Peyer's patch (tissue), 4 donors: ENCODE measurements at places on chromosomes 1 and 21. TPM values are rescaled to one million over a fixed set of nuclear protein-coding genes. Genes with fewer than 3 reads are reported as not detected.
A peak's percentile ranks its signal among the peaks of the same experiment; 100 is the strongest.

DNA sequence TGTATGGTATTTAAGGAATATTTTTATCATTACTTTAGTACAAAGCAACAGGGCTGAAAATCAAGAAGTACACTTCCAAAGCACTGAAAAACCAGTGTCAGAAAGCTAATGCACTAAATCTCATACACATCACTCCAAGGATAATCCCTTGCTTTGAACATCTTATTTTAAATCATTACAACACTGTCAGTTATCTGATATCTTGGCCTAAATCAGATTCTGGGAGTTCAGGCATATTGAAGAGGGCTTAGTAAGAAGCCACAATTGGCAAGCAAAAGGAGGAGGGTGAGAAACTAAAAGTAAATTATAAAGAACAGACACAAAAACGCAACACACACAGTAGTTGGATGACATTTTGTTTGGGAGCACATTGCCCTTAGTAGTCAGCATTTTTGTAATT is 448.4 kb downstream of the PCP4 start:
- DNase-seq: no peak

- no peak for DNase-seq
Measured at GRCh38 chr21:32499249-32500055, 85.9 kb downstream of the TCP10L start.

DNA sequence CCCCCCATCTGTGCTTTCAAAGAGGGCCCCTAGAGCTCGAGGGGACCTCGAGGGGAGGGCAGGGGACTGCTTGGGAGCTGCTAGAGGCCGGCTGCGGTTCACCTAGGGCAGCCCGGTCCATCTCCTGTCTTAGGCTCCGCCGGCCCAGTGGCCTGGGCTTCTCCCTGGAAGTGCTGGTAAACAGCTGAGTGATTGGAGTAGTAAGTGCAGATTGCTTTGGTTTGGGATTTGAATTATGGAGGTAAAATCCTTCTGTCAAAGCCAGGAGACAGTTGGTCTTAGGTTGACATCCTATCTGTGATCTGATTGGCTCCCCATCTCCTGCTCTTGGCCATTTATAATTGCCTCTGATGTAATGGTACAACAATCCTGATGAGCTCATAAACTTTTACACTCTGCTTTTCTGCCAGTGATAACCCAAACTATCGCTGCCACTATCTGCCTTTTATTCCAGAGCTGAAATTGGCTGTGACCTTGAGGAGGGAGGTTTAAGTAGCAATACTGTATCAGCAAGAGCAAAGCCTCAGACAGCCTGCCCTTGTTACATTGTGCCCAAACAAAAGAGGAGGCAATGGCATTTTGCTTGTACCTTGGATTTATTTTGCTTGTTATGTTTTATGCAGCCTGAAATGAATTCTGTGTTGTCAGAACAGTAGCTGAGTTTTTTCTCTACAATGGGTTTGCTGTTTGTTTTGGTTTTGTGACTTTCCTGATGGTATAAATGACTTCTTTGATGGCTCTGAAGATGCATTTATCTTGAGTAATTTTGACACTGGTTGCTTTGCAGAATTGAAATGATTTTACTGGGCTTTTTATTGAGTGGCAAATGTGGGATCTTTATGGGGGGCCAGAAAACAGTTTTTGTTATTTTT is 2.4 kb downstream of the ARID1A start:
- peak; percentile 72 for DNase-seq

DNA sequence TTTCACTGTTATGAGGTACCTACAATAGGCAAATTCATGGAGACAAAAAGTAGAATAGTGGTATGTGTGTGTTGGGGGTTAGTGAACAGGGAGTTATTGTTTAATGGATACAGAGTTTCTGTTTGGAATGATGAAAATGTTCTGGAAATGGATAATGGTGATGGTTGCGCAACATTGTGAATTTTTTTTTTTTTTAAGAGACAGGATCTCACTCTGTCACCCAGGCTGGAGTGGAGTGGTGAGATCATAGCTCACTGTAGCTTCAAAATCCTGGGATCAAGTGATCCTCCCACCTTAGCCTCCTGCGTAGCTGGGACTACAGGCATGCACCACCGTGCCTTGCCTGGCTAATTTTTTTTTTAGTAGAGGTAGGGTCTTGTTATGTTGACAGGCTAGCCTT is 34.5 kb upstream of the TRABD2B start:
- no peak for DNase-seq

DNA sequence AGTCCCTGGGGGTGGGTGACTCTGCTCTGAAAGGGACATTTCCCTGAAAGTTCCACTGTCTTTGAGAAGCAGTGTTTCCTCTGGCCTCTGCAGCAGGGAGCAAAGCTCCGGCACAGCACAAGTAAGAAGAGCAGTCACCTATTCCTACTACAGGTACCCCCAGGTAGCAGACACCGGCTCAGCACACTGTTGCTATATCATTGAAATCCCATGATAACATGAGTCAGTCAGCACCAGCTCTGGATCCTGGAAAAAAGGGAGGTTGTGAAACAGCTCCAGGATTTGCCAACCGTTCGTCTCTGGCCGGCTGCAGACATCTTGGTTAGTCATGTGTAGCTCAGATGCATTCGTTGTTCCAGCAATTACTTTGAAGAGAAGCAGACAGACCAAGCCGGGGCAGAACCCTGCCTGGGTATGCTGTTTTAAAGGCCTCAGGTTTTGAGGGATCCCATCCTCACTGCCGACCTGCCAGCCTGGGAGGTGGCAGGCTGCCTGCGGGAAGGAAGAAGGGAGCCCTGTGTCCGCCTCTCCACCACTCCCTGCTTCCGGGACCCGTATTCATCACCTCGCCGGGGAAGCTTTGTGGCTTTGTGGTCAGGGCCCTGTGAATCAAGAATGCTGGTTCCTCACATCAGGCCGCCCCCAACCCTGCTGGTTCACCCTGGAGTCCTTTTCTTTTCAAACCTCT is 139.2 kb downstream of the CLIC6 start:
- DNase-seq: peak; percentile 60

Gene UBL4B
- not detected for total RNA-seq
